ENCODE measurements at places on chromosomes 4 and X.

DNA sequence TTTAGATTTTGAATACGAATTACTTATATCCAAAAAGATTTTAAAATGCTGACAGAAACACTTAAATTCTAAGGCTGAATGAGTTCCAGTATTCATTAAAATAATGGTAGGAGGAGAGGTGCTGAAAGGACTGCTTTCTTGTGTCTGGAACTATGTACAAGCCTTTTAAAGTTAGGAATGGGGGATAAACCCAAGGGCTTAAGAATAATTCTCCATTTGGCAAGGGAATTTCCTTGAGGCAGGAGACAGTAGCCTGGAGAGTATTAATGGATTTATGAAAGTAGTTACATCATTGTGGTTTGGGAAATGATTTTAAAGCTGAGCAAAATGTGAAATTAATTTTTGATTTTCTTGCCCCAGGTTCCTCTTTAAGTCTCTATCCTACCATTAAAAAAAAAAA is 266.5 kb upstream of the KCNIP4 start:
- H3K27ac ChIP-seq = no peak overlapping the region
- H3K4me1 ChIP-seq = no peaks in the 10 kb centered on the region
- H3K36me3 ChIP-seq = no peaks in the 10 kb centered on the region

DNA sequence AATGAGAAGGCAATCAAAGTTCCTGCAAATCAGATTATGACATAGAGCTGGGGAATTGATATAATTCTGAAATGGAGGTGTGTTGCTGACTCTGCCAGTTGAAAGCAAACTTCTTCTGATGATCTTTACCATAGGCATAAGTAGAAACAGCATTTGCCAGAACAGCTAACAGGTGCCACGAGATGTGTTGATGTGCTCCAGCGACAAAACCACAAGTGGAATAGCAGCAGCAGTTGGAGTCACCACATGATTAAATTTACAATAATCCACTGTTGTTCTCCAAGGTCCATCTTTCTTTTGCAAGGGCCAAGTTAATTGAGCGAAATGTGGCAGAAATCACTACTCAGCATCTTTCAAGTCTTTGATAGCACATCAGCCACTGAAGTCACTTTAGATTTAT is 3.7 kb upstream of the OSTC start:
- no peak overlapping the region for H3K27ac ChIP-seq
- no peaks in the 10 kb centered on the region for H3K27me3 ChIP-seq
- H3K36me3 ChIP-seq = no peaks in the 10 kb centered on the region
- no peak overlapping the region for H3K4me3 ChIP-seq
- no peak for DNase-seq

GRCh38 chrX:44068043-44068442 is 94.9 kb upstream of the NDP start:
- DNase-seq = no peak
- no peaks in the 10 kb centered on the region for H3K4me1 ChIP-seq
- H3K4me3 ChIP-seq = no peak overlapping the region
- no peak overlapping the region for H3K27ac ChIP-seq
- no peaks in the 10 kb centered on the region for H3K27me3 ChIP-seq

GRCh38 chr4:183968931-183969330 is 63.8 kb downstream of the STOX2 start:
- no peak overlapping the region for H3K27ac ChIP-seq
- no peak for DNase-seq
- peaks cover 3% of the 10 kb centered on the region for H3K4me1 ChIP-seq
- no peaks in the 10 kb centered on the region for H3K36me3 ChIP-seq

- no peaks in the 10 kb centered on the region for H3K4me1 ChIP-seq
- no peak for DNase-seq
- no peak overlapping the region for H3K27ac ChIP-seq
- H3K27me3 ChIP-seq = no peaks in the 10 kb centered on the region
Observed at GRCh38 chrX:28920153-28920943, 333.1 kb downstream of the IL1RAPL1 start.

- H3K36me3 ChIP-seq = no peaks in the 10 kb centered on the region
- DNase-seq = no peak
- H3K27me3 ChIP-seq = 0 out of 2 replicates have a peak, but pooled peaks cover 1% of the 10 kb centered on the region
- H3K27ac ChIP-seq = no peak overlapping the region
- H3K4me1 ChIP-seq = no peaks in the 10 kb centered on the region
Observed at GRCh38 chr4:186778134-186778533, 54.5 kb upstream of the FAT1 start.

- no peak for DNase-seq
- H3K4me3 ChIP-seq = no peak overlapping the region
- no peak overlapping the region for H3K27ac ChIP-seq
- no peaks in the 10 kb centered on the region for H3K4me1 ChIP-seq
- H3K36me3 ChIP-seq = no peaks in the 10 kb centered on the region
Observed at GRCh38 chrX:56279863-56280262, 47.7 kb downstream of the KLF8 start.

DNA sequence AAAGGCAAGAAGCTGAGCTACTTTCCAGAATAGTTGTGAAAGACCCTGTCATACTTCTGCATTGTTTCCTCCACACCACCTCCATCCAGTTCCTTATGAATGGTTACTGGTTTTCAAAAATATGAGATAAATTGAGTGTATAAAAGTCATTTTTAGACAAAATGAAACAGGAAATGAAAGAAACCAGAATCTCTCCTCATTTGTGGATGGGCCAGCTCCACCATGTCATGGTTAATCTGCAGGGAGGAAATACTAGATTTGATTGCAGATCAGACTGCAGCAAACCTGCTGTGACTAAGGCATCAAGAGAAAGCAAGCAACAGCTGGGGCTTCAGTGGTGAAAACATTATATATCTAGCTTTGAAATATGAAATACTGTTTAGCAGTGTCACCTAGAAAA is 23.8 kb downstream of the F9 start:
- H3K27ac ChIP-seq = no peak overlapping the region
- no peaks in the 10 kb centered on the region for H3K4me1 ChIP-seq
- H3K36me3 ChIP-seq = no peaks in the 10 kb centered on the region
- no peak for DNase-seq

DNA sequence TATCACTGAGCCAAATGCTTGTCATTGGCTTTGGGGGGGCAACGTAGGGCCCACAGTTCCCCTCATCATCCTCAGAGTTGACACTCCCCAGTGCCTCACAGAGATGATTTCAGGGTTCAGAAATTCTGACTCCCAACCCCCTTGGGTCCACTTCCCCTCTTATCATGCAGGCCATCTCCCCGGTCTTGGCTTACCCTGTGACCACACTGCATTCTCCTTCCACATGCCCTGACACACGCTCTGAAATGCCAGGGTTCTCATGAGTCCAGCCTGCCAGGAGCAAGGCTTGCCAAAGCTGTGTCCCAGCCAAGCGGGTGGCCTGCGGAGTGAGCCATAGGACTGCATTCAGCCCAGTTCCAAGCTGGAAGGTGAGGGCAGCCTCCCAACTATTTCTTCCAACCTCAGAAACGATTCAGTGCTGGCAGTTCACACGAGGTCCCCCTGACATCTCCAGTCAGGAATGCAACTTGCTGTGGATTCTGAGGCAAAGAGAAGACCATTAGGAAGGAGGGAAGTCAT is 101.2 kb downstream of the SMIM20 start:
- H3K27ac ChIP-seq = no peak overlapping the region
- no peaks in the 10 kb centered on the region for H3K4me1 ChIP-seq
- H3K27me3 ChIP-seq = no peaks in the 10 kb centered on the region
- no peak for DNase-seq
- no peak overlapping the region for H3K4me3 ChIP-seq

DNA sequence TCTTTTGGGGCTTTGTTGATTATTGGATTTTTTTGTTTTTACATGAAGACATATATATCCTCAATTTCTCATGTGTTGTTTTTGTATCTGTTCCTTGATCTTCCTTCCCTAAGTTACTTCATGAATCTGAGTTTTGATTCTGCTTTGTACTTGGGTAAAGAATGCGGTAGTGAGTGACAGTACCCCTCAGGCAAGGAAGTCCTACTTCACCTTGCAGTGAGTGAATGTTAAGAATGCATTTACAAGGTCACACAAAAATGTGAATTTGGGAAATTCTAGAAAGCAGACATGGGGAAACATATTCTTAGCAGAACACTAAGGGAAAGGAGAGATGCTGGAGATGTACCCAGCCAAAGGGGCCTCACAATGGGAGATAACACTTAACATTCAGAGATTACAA is 373.1 kb upstream of the LCORL start:
- no peaks in the 10 kb centered on the region for H3K36me3 ChIP-seq
- peaks cover 3% of the 10 kb centered on the region for H3K4me1 ChIP-seq
- H3K27me3 ChIP-seq = no peaks in the 10 kb centered on the region
- DNase-seq = no peak

GRCh38 chrX:120813982-120814381 is 61.7 kb downstream of the CT47B1 start:
- H3K4me1 ChIP-seq = no peaks in the 10 kb centered on the region
- no peak overlapping the region for H3K4me3 ChIP-seq
- H3K36me3 ChIP-seq = no peaks in the 10 kb centered on the region
- H3K27ac ChIP-seq = no peak overlapping the region
- DNase-seq = no peak
- H3K27me3 ChIP-seq = peaks cover 14% of the 10 kb centered on the region

- H3K27ac ChIP-seq = no peak overlapping the region
- no peaks in the 10 kb centered on the region for H3K4me1 ChIP-seq
- no peaks in the 10 kb centered on the region for H3K36me3 ChIP-seq
- H3K27me3 ChIP-seq = no peaks in the 10 kb centered on the region
- no peak overlapping the region for H3K4me3 ChIP-seq
Observed at GRCh38 chrX:30649859-30650258, 3.4 kb upstream of the GK start.

DNA sequence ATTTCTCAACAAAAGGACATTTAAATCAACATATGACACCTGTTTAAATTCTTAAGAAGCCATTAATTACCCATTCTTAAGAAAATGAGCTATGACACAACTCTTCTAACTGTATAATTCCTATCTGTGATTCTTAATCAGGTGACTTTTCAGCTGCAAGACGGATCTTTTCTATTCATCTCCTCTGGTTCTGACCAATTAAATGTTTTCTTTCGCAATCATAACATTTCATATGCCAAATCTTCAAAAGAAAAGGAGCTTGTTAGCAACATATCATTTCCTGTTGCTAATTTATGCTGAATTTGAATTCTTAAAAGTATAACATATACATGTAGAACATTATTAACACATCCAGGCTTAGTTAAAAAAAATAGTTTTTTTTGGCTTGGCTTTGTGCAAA is 62.5 kb downstream of the SEL1L3 start:
- H3K27ac ChIP-seq = no peak overlapping the region
- no peak overlapping the region for H3K4me3 ChIP-seq
- DNase-seq = no peak
- peaks cover 2% of the 10 kb centered on the region for H3K4me1 ChIP-seq

DNA sequence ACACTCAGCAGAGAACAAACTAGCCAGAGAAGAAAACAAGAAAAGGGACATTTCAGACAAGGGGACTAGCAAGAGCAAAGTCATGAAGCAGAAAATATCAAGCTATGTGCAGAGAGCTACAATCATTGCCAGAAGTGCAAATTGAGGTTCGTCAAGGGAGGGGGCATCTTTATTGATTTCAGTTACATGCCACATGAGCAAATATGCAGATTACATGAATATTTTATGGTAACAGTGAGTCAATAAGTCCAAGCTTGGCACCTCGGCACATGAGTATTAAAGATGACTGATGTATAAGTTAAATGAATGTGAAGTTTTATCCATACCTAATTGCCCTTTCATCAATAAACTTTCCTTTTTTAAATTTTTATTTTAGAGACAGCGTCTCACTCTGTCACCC is 238.1 kb upstream of the DIAPH2 start:
- no peak overlapping the region for H3K4me3 ChIP-seq
- DNase-seq = no peak
- H3K27ac ChIP-seq = no peak overlapping the region

DNA sequence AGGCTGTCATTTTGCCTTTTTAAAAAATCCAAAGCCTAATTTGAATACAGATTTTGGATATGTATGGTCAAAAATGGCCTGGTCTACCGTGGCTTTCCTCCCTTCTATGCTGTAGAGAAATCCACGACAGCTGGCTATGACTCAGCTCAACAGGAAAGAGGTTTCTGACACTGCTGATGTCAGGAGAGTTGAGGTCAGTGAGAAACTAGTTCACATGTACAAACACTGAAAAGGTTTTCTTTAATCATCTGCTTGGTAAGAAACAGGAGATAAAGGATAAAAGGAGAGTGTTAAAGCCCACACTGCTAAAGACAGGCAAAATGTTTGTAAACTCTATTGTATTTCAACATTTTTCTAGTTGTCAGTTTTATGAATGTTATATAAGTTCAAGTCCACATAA is 113.9 kb downstream of the NYX start:
- H3K27me3 ChIP-seq = no peaks in the 10 kb centered on the region
- H3K36me3 ChIP-seq = no peaks in the 10 kb centered on the region
- H3K4me1 ChIP-seq = no peaks in the 10 kb centered on the region
- no peak overlapping the region for H3K4me3 ChIP-seq
- DNase-seq = no peak

- H3K4me3 ChIP-seq = no peak overlapping the region
- H3K4me1 ChIP-seq = no peaks in the 10 kb centered on the region
- H3K27me3 ChIP-seq = no peaks in the 10 kb centered on the region
- H3K36me3 ChIP-seq = no peaks in the 10 kb centered on the region
Observed at GRCh38 chr4:5143940-5144339, 92.7 kb downstream of the STK32B start.

DNA sequence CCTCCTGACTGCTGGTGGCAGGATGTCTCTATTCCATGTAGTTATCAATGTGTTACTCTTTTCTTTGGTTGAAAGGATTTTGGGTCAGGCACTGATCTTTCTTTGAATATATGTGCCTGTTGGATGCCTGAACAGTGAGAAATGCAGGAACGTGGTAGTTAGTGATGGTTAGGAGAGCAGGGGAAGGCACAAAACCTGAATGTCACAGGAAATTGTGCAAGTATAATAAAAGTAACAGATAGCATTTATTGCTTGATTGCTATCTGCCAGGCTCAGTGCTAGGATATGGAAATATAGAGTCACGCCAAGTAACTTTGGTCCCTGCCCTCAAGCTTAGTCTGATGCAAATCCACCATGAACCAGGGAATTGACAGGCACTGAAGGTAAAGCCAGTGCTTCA is 219.8 kb upstream of the FAT1 start:
- H3K27me3 ChIP-seq = no peaks in the 10 kb centered on the region
- no peak overlapping the region for H3K4me3 ChIP-seq
- no peaks in the 10 kb centered on the region for H3K36me3 ChIP-seq
- no peak overlapping the region for H3K27ac ChIP-seq
- DNase-seq = no peak
- peaks cover 3% of the 10 kb centered on the region for H3K4me1 ChIP-seq

- no peaks in the 10 kb centered on the region for H3K27me3 ChIP-seq
- no peaks in the 10 kb centered on the region for H3K4me1 ChIP-seq
- H3K27ac ChIP-seq = no peak overlapping the region
- DNase-seq = no peak
- no peak overlapping the region for H3K4me3 ChIP-seq
- H3K36me3 ChIP-seq = no peaks in the 10 kb centered on the region
Observed at GRCh38 chrX:28998609-28999135, 411.4 kb downstream of the IL1RAPL1 start.

GRCh38 chr4:16579866-16580265 is 318.6 kb downstream of the LDB2 start:
- no peaks in the 10 kb centered on the region for H3K27me3 ChIP-seq
- DNase-seq = no peak
- no peaks in the 10 kb centered on the region for H3K36me3 ChIP-seq
- H3K27ac ChIP-seq = no peak overlapping the region
- no peaks in the 10 kb centered on the region for H3K4me1 ChIP-seq

All from iPS DF 6.9 (cell line).